ENCODE measurements at places on chromosomes 2 and 18. TPM values are rescaled to one million over a fixed set of nuclear protein-coding genes. Genes with fewer than 3 reads are reported as not detected.

Gene PAX3
- total RNA-seq, result not detected

Gene AOX1
- 57.4 TPM for total RNA-seq

Gene ABCG5
- total RNA-seq, result not detected

Gene CXCR4
- total RNA-seq, result not detected

Gene KCNG3
- under 0.01 TPM for total RNA-seq

Gene TMEM17
- total RNA-seq, result 3.0 TPM

Gene DUSP11
- total RNA-seq, result 31.2 TPM

Gene PTPRN
- 0.86 TPM for total RNA-seq

Gene TDRD15
- not detected for total RNA-seq

Gene IL18R1
- total RNA-seq, result 0.64 TPM

Gene TMEM163
- total RNA-seq, result not detected

Gene SGPP2
- not detected for total RNA-seq

Gene CHRND
- total RNA-seq, result not detected

Gene CREG2
- total RNA-seq, result not detected

Gene YPEL5
- 66.1 TPM for total RNA-seq

Gene IRS1
- 33.2 TPM for total RNA-seq

Gene CYTIP
- total RNA-seq, result under 0.01 TPM

Gene APCDD1
- 3.5 TPM for total RNA-seq

Gene LRP1B
- total RNA-seq, result 1.6 TPM

Gene CNRIP1
- total RNA-seq, result 25.1 TPM

Gene TWSG1
- total RNA-seq, result 118 TPM

Gene NGEF
- total RNA-seq, result under 0.01 TPM

Gene GNLY
- total RNA-seq, result not detected

Gene CYS1
- total RNA-seq, result 1.6 TPM

Gene NRBP1
- total RNA-seq, result 110 TPM

Gene SCN2A
- 2.3 TPM for total RNA-seq

Gene VSNL1
- 0.32 TPM for total RNA-seq

Gene HOXD13
- not detected for total RNA-seq

Gene HAAO
- total RNA-seq, result 1.6 TPM

Gene RAPGEF4
- total RNA-seq, result 1.3 TPM

Gene CD8B
- total RNA-seq, result not detected

Gene TCF4
- total RNA-seq, result 84.6 TPM

Gene SERPINB10
- not detected for total RNA-seq

Gene TWIST2
- 58.7 TPM for total RNA-seq

Gene CCDC141
- under 0.01 TPM for total RNA-seq

Gene RGPD6
- 27.7 TPM for total RNA-seq

Gene KCNJ3
- not detected for total RNA-seq

Gene LCT
- under 0.01 TPM for total RNA-seq

Gene SRD5A2
- not detected for total RNA-seq

Gene ZNF638
- total RNA-seq, result 139 TPM

Gene SLC9A4
- under 0.01 TPM for total RNA-seq

Gene CHRNG
- total RNA-seq, result not detected

Gene PGAP1
- total RNA-seq, result 11.7 TPM

Gene PDCL3
- total RNA-seq, result 17.1 TPM

Gene KCNG2
- under 0.01 TPM for total RNA-seq

Gene UGT1A6
- not detected for total RNA-seq

Gene SNORC
- total RNA-seq, result 0.86 TPM

Gene L3MBTL4
- not detected for total RNA-seq

Gene INPP5D
- under 0.01 TPM for total RNA-seq

Gene BOLL
- total RNA-seq, result not detected

Gene ABHD3
- total RNA-seq, result 8.6 TPM

Gene QPCT
- 27.1 TPM for total RNA-seq

Gene UGT1A3
- total RNA-seq, result not detected

Gene EMX1
- total RNA-seq, result not detected
